ENCODE measurements at places on chromosomes 2 and 18.

- no peak for DNase-seq
Observed at GRCh38 chr18:45399643-45400042, 215.6 kb upstream of the SLC14A2 start.

- DNase-seq: no peak
Observed at GRCh38 chr2:54672590-54673456, 50.6 kb upstream of the EML6 start.

DNA sequence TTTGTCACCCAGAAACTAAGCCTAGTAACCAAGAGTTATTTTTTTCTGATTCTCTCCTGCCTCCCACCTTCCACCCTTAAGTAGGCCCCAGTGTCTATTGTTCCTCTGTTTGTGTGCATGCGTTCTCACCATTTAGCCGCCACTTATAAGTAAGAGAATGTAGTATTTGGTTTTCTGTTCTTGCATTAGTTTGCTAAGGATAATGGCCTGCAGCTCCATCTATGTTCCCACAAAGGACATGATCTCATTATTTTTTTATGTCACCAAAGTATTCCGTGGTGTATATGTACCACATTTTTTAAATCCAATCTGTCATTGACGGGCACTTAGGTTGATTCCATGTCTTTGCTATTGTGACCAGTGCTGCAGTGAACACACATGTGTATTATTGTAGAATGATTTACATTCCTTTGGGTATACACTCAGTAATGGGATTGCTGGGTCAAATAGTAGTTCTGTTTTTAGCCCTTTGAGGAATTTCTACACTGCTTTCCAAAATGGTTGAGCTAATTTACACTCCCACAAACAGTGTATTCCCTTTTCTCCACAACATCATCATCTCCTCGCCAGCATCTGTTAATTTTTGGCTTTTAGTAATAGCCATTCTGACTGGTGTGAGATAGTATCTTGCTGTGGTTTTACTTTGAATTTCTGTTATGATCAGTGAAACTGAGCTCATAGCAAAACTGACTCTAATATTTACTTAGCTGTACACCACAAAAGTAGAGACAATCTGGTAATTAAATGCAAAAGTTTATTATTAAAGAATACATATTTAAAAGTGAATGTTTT, 660.1 kb upstream of the SLC8A1 start:
- DNase-seq: no peak

DNA sequence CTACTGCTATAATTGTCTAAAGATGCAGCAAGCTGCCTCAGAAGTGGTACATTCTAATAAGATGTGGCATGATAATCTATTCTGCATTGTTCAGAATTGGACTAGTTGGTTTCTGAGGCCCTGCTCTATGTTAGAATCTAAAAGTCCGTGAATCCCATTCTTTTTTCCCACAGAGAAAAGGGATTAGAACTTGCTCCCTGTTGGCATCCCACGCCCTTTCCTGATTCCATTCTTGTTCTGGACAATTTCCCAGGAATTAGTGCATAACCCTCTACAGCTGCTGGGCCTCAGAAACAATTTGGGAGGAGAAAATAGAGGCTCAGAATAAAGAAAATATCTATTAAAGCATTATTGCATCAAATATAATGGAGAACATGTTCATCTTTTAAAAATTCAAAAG, 282.7 kb downstream of the NRXN1 start:
- no peak for DNase-seq

DNA sequence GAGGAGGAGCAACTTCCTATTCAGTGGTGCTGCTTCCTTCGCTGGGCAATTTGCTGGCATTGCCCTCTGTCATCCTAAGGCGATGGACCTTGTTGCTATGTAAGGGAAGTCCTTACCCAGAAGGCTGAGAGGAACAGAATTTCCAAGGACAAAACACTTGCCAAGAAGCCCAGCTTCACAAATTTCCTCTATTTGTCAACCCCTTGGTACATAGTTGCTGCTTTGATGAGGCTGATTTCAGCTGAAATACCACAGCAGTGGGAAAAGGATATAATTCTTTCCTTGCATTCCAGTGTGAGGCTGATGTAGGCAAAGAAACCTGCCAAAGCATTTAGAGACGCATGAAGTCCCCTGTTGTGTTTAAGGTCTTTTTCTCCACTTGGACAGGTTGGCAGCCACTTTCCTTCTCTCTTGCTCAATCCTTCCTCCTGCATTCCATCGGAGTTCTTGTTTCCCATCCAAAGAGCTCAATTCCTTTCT, 16.4 kb upstream of the ST3GAL5 start:
- DNase-seq: no peak

GRCh38 chr2:215436705-215437565, 1.1 kb upstream of the FN1 start:
- DNase-seq: no peak

DNA sequence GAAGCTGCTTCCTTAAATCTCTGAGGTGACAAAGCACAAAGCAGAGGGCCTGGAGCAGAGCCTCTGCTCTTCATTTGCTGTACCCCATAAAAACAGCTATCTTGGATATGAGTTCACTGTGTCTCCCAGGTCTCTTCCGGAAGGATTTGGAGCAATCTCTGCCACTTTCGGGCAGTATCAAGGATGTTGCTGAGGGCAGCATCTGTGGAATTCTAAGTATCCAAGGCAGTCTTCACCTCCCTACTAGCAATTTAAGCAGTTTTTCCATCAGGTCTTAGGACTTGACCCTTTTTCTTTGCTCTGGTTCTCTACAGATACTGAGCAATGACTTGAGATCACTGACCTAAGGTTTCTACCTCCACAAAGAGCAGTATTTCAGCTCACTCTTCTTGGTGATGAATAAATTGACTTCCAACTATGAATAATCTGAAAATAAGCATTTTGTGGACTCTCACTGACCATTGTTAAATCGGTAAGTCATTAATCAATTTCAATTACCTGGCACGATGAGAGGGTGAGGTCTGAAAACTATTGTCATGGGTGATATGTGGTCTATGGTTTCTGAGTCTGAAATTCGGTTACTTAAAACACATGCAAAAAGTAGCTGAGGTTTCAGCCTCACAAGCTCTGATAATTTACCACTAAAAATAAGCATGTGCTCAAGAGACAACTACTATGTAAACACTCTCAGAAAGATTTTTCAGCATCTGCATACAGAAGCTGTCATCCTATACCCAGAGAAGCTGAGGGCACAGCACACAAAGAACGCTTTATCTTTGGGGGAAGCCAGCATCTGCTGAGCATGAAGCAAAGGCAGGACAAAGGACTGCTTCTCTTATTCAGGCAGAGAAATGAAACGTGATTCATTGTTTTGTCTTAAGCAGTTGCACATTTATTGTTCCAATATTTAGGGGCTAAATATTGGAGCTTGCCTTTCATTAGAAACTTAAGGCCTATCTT, 32.1 kb upstream of the SPATS2L start:
- DNase-seq: no peak
